ENCODE measurements at places on chromosomes 11 and 22. TPM values are rescaled to one million over a fixed set of nuclear protein-coding genes. Genes with fewer than 3 reads are reported as not detected.
A peak's percentile ranks its signal among the peaks of the same experiment; 100 is the strongest.

GRCh38 chr11:111301004-111301841 lies 2.9 kb downstream of the POU2AF3 start:
- DNase-seq: no peak

GRCh38 chr11:35183326-35183925 lies 44.5 kb downstream of the CD44 start:
- no peak for DNase-seq

DGKZ gene
- 101 TPM for total RNA-seq

DNA sequence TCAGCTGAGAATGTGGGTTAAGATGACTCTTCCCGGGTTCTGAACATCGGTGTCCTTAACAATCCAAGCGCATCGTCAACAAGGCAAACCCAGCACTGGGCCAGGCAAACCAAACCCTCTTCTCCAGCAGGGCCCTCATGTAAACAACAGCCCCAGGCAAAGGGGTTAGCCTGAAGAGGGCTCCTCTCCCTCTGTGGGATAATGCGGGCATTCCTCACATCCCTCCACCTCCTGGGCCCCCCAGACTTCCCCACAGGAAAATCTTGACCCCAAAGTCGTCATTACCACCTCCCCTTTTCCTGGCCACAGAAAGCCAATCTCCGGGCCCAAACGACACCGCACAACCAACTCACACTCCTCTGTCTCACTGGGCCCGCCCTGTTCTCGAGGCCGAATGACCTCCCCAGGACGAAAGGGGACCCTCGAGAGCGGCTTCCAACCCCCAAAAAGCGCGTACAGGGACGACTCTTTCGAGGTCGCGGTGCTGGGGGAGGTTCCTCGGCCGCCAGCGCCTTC lies 566 bp downstream of the DDB1 start:
- DNase-seq: no peak

DNA sequence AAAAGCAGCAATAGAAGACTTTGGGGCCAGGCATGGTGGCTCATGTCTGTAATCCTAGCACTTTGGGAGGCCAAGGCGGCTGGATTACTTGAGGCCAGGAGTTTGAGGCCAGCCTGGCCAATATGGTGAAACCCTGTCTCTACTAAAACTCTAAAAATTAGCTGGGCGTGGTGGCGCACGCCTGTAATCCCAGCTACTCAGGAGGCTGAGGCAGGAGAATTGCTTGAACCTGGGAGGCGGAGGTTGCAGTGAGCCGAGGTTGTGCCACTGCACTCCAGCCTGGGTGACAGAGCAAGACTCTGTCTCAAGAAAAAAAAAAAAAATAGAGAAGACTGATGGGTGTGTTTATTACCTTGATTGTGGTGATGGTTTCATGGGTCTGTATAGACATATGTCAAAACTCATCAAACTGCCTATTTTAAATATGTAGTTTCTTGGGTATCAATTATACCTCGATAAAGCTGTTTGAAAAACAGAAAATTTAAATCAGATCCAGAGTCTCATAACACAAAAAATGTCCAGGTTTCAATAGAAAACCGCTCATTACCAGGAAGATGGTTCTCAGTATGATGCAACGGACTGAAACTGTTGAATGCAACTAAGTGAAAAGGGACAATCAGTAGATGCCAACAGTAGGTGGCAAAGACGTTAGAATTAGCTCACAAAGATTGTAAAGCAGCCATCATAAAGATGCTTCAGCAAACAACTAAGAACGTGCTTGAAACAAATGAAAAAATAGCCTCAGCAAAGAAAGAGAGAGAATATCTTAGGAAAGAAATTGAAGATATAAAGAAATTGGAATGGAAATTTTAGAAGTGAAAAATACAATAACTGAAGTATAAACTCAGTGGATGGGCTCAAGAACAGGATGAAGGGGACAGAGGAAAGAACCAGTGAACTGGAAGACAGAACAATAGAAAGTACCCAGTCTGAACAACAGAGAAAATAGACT lies 33.1 kb upstream of the SEPTIN5 start:
- DNase-seq: no peak

- peak; percentile 1 for DNase-seq
Measured at GRCh38 chr11:132402071-132402684, 1031.8 kb downstream of the NTM start.
